ENCODE measurements at places on chromosomes 16 and 17. TPM values are rescaled to one million over a fixed set of nuclear protein-coding genes. Genes with fewer than 3 reads are reported as not detected.
A peak's percentile ranks its signal among the peaks of the same experiment; 100 is the strongest.

SPNS2 gene
- not detected for total RNA-seq

DNA sequence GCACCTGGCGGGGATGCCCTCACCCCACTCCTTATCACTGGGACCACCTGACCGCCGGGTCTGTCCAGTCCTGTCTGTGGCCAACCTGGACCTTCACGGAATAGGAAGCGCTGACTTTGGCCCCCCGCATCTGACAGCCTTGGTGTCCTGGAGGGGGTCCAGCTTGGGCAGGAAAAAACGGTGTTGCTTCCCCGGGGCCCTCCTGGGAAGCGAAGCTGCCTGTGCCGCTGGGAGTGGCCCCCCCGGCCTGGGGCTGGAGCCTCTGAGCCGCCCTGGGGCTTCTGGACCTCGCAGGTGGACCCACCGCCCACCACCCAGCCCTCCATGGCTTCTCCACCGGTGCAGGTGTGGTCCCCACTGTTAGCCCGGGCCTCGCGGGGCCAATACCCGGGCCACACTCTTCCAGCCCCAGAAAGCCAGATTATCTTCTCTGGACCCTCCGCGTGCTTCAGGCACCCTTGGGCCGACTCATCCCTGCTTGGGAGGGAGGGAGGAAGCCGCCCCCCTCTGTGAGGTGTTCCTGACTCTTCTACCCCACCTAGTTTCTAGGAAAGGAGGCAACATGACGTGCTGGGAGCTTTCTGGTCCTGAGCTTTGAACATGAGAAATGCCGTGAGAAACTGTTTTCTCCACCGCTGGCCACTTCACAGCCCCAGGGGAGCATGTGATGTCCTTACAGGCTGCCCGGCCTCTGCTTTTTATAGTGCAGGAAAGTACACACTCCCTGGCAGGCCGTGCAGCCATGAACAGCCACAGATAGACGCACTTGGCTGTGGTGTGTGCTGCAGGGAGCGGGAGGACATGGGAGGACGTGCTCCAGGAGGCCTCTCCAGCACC, 1.1 kb downstream of the C1QTNF1 start:
- DNase-seq, result peak; percentile 42

GRCh38 chr17:6525731-6526130, 30.6 kb downstream of the PITPNM3 start:
- DNase-seq, result no peak

C16orf74 gene
- total RNA-seq, result not detected

DNA sequence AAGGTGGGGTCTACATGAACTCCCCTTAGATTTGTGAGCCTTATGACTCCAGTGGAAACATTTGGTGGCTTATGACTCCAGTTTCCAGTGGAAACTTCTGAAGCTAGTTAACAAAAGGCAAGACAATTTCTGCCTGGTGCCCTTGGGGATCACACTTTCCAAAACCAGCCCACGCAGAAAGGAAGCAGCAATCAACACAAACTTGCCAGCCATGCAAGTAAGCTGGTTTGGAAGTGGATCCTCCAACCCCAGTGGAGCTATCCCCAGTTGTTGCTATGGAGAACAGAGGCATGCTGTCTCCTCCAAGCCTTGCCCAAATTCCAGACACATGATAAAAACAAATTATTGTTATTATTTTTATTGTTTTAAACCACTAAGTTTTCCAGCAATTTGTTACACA, 130.9 kb downstream of the CDH11 start:
- no peak for DNase-seq

ASPA gene
- not detected for total RNA-seq

DHRS7C gene
- not detected for total RNA-seq

DNA sequence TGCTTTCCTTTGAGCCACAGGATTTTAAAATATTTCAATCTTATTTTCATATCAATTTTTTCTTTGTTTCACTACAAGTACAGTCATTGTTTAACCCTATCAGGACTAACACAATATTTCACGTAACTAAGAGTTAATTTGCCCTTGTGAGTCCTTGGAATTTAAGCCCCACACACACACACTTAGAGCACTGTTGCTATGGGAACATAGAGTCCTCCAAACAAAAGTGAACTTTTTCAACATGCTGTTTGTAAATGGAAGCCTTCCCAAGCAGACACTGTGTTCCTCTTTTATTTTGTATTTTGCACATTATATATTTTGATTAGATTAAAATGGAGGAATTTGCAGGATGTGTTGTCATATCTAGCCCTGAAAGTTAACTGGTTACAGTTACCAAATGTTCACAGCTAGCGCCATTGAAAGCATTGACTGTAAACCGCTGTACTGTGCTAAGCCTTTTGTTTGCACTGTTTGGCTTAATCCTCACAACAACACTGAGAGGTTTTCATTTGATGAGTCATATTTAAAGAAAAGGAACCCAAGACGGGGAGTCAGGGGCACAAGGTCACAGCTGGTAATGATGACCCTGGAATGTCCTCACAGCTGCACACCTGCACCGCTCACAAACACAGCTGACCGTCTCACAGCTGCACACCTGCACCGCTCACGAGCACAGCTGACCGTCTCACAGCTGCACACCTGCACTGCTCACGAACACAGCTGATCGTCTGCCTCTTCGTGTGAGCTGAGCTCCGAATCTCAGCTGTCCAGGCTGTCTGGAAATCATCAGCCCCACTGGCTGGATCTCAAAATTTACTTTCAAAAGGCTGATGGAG, 6.3 kb downstream of the HSBP1 start:
- no peak for DNase-seq

DNA sequence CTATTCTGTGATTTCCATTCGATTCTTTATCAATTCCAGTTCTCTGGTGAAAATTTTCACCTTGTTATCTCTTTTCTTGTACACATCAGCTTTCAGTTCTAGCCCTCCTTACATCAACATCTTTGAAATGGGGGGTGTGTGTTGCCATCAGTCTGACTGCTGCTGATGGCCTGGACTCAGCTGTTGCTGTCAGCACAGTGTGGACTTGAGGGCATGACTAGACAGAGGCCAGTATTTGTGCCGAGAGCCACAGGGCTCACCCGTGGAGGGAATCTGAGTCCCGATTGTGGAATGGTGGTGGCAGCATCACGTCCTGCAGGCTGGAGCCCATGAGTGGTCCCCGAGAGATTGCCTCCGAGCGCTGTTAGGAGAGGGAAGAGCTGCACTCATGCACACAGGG, 114.2 kb downstream of the RPTOR start:
- no peak for DNase-seq

HOXB7 gene
- 2.7 TPM for total RNA-seq

DNA sequence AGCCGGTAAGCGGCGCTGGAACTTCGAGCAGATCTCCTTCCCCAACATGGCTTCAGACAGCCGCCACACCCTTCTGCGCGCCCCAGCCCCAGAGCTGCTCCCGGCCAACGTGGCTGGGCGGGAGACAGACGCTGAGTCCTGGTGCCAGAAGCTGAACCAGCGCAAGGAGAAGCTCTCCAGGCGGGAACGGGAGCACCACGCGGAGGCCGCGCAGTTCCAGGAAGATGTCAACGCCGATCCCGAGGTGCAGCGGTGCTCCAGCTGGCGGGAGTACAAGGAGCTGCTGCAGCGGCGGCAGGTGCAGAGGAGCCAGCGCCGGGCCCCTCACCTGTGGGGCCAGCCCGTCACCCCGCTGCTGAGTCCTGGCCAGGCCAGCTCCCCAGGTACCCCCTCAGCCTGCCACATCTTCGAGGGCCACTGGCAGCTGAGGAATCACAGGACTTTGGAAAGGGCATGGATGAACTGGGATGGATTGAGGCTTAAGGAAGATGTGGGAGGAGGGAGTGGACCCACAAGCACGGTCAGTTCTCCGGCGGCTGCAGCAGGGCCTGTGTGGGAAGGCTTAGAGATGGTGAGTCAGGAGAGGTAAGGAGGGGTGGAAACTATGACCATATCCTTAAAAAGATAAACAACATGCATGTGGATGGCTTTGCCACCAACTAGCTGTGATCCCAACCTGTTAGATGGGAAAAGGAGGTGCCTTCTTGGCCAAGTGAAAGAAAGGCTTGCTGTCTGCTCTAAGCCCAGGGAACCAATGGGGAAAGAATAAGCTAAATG, 3.4 kb upstream of the LLGL2 start:
- no peak for DNase-seq

ITGB3 gene
- 0.39 TPM for total RNA-seq

- no peak for DNase-seq
These were observed 81.8 kb upstream of the DOC2B start for GRCh38 chr17:263271-263670.

DNA sequence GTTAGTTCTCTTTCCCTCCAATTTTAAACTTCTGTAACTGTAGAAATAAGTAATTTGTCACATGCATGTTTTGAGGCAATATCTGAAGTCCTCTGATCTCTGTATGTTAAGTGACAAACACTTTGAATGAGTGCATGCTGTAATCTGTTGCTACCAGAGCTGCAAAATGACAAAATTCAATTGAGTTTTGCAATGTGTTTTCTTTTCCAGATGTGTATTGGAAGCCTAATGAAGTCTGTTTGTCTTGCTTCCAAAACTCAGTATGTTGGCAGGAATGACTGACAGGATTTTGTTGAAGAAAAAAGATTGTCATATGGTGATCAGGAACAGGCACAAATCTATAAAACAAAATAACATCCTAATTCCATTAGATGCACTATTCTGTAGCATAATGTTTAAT, 561.6 kb upstream of the CDH8 start:
- DNase-seq, result no peak

DNA sequence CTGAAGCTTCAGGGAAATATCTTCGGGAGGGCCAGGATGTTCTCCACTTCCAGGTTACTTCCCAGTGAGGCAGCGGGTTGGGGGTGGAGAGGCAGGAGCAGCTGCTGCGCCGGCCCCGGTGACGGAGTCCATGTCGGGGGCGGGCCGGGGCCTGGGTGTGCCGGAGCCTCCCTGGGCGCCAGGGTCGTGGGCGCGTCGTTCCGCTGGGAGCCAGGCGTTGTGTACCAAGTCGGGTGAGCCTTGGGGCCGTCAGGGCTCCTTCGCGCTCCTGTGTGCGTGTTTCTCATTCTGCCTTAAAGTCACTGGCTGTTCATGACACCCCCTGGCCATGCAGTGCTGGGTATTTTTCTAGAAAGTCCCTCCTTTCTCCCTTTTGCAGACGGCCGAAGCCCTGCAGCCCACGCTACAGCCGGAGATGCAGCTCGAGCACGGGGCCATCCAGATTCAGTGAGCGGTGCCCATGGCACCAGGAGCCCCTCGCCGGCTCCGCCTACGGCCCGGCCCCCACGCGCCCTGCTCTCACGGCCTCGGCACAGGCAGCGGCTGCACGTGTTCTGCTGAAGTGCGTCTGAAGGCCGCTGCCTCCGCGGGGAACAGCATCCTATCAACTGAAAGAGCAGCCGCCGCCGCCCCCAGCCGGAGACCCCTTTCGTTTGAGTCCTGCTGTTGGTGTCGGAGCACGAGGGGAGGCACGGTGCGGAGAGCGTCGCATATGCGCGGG, 125.1 kb downstream of the BANP start:
- no peak for DNase-seq

- DNase-seq, result no peak
These were observed 48.1 kb downstream of the MYO18A start for GRCh38 chr17:29131814-29132682.

GRCh38 chr17:69468207-69468606, 53.7 kb downstream of the MAP2K6 start:
- DNase-seq, result no peak

DNA sequence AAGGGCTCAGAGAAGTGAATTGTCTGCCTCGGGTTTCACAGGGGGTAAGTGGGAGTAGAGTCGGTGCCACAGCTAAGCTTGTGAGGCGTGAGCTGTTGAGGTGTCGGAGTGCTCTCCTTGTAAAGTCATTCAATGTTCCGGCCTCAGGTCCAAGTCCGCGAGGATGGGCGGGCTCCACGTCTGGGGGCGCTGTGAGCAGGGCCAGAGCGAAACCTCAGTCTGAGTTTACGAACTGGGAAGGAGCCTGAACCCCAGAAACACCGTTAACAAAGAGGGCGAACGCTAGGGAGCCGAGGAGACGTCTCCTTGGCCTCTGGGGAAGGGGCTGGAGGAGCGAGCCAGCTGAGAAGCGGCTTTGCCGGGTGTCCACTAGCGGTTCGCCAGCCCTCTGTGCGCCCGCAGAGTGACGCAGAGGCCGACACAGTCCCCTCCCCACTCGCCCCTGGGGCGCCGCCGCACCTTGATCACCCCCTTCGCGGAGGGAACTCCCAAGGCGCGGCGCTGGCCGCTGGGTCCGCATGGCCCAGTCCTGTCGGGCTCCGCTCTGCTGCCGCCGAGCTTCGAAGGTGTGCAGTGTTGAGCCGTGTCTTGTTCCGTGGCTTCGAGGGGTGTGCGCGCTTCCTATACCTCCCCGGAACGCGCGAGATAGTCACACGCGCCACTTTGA, 4.9 kb downstream of the IRX3 start:
- DNase-seq, result no peak

DNA sequence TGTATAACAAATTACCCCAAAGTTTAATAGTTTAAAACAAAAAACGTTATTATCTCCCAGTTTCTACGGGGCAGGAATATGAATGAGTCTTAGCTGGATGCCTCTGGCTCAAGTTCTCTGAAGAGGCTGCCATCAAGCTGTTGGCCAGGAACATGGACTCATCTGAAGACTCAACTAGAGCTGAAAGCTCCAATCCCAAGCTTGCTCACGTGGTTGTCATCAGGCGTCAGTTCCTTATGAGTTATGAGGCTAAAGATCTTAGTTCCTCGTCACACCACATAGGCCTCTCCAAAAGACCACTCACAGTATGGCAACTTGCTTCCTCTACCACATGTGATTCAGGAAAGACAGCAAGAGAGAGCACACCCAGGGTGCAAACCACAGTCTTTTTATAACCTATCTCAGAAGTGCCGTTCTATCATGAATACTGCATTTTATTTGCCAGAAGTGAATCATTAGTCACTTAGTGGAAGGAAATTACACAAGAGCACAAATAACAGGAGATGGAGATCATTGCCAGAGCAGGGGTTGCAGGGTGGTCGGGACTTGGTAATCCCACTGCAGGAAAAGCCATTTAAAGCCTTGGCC, 48.7 kb upstream of the NLK start:
- DNase-seq, result no peak

MMP15 gene
- total RNA-seq, result 0.31 TPM

DNA sequence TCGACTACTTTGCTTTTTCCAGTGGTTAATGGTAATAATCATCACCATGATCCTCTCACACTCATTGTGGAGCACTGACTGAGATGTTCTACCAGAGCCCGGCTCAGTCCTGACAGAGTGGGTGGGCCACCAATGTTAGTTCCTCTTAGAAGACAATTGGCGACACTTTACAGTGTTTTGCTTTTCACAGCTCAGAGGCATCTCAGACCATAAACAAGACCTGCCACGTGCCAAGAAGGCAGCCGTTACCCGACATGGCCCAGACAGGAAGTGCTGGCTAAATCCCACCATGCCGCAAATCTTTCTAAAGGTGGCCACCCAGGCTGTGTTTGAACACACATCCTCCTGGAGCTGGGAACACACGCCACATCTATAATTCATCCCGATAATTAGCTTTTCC, 103.7 kb downstream of the XYLT1 start:
- DNase-seq, result no peak

- DNase-seq, result no peak
These were observed 1.1 kb upstream of the DLX3 start for GRCh38 chr17:49996121-49996494.
